ENCODE measurements at places on chromosomes 6 and 20.

DNA sequence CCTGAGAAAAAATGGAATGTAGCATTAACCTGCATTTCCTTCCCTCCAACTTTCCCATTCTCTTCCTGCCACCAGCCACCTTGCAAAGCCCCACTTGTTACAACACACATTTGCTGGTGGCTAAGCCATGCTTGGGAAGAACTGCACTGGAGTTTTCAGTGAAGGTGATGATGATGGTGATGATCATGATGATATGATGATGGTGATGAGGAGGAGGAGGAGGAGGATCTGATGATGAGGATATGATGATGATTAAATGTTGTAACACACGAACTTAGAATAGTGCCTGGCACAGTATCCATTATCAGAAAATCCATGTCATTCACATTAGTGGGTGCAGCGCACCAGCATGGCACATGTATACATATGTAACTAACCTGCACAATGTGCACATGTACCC lies 297.2 kb downstream of the TSHZ2 start:
- H3K27me3 ChIP-seq = no peaks in the 10 kb centered on the region
- no peak for DNase-seq

GRCh38 chr20:50415021-50415515 lies 95.1 kb upstream of the PTPN1 start:
- no peak for DNase-seq
- H3K4me3 ChIP-seq = no peak overlapping the region
- H3K36me3 ChIP-seq = no peaks in the 10 kb centered on the region
- H3K27ac ChIP-seq = no peak overlapping the region
- no peaks in the 10 kb centered on the region for H3K4me1 ChIP-seq

DNA sequence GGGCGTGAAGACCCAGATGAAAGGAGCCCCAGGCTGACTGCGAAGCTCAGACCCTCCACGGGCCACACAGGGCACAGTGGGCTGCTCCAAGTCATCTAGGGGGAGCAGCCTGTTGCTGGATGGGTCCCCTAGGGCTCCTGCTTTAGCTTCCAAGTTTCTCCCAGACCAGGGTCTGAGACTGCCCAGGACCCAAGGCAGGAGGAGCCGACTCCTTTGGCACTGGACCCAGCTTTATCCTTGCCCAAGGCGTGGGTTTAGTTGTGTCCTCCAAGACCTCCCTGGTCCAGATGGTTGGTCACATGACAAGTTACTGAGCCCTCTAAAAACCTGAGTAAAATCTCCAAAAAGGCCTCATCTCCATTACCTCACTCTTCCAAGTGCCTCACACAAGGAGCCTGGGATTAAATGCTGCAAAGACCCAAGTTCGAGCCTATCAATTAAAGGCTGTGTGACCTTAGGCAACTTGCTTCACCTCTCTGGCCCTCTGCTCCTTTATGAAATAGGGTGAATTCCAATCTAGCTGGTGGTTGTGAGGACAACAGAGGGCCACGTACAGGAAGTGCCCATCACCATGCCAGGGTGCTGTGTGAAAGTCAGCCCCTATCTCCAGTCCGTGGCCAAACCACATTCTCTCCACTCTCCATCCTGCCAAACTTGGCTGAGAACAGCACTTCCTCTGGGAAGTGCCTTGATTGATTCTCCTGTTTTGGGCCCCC lies 2.5 kb downstream of the NECAB3 start:
- H3K27ac ChIP-seq = no peak overlapping the region
- H3K36me3 ChIP-seq = no peaks in the 10 kb centered on the region
- H3K4me3 ChIP-seq = no peak overlapping the region
- no peaks in the 10 kb centered on the region for H3K27me3 ChIP-seq
- peaks cover 21% of the 10 kb centered on the region for H3K4me1 ChIP-seq

DNA sequence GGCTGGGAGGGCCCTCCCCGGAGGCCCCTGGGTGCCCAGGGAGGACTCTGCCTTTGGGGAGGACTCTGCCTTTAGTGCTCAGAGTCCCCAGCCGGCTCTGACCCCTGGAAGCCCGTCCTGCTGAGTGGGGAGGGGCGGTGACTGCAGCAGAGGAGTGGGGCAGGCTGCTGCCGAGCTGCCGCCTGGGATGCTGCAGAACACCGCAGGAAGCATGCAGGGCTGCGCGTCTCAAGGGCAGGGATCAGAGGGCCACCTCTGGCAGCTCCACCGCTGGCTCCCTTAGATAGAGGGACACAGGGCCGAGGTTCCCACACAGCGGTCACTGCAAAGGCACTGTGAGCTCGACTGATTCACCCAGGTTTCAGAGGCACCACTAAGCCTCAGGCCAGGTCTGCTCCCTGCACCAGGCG lies 82.2 kb upstream of the GATA5 start:
- no peak overlapping the region for H3K4me3 ChIP-seq
- H3K27me3 ChIP-seq = peaks cover 13% of the 10 kb centered on the region
- no peaks in the 10 kb centered on the region for H3K4me1 ChIP-seq
- DNase-seq = no peak
- H3K27ac ChIP-seq = no peak overlapping the region

- no peak overlapping the region for H3K4me3 ChIP-seq
- H3K27ac ChIP-seq = no peak overlapping the region
- H3K27me3 ChIP-seq = no peaks in the 10 kb centered on the region
- H3K4me1 ChIP-seq = no peaks in the 10 kb centered on the region
- DNase-seq = no peak
These were observed 30.7 kb upstream of the NT5E start for GRCh38 chr6:85419046-85419759.

DNA sequence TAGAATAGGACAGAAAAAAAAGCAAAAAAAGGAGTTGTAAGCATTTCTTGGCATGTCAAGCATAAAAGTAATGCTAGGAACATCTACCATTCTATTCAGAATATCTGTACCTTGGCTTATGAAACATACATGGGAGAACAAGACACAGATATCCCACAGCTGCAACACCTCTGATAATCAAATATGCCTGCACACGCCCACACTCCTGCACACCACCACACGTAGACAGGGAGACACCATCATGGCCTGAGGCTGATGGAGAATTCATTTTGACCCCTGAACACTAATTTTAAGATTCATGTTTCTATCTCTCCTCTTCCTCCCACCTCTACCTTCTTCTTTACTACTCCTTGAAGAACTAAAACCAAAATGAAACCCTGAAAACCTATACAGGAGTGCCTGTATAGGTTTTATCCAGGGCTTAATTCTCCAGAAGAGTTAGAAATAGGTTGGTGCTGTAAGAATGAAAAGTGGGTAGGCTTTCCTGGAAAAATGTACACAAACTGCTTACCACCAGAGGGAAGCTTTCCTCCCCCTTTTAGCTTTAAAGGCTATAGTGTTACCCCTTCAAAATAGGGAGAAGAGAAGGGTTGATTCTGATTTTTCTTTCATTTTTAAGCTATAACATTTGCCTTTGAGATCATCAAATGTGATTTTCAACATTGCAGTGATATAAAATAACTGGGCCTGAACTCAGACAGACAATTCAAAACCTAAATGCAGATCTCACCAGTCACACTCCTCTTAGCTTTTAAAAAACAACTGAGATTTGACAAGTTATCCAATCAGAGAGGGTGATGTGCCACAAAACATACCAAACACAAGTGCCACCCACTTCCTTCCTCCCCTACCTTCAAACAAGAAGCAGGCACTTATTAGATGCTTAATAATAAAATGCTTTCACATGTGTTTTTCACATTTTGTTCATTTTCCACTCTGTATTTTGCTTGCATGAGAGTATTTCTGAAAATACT lies 57.9 kb downstream of the ELOVL5 start:
- H3K27me3 ChIP-seq = no peaks in the 10 kb centered on the region
- peak overlapping the region; percentile 51 for H3K27ac ChIP-seq
- no peak overlapping the region for H3K4me3 ChIP-seq

- H3K27ac ChIP-seq = no peak overlapping the region
- DNase-seq = no peak
- no peak overlapping the region for H3K4me3 ChIP-seq
- H3K27me3 ChIP-seq = no peaks in the 10 kb centered on the region
- H3K36me3 ChIP-seq = no peaks in the 10 kb centered on the region
- no peaks in the 10 kb centered on the region for H3K4me1 ChIP-seq
These were observed 128.9 kb upstream of the NAA20 start for GRCh38 chr20:19888269-19888671.

- no peak for DNase-seq
- no peaks in the 10 kb centered on the region for H3K36me3 ChIP-seq
- no peaks in the 10 kb centered on the region for H3K27me3 ChIP-seq
- H3K4me3 ChIP-seq = no peak overlapping the region
These were observed 43.7 kb downstream of the TMEM200A start for GRCh38 chr6:130409418-130410100.

GRCh38 chr20:55160037-55160436 lies 684.6 kb downstream of the DOK5 start:
- H3K27ac ChIP-seq = no peak overlapping the region
- no peaks in the 10 kb centered on the region for H3K4me1 ChIP-seq
